ENCODE measurements at places on chromosomes 7 and 10. TPM values are rescaled to one million over a fixed set of nuclear protein-coding genes. Genes with fewer than 3 reads are reported as not detected.

DNA sequence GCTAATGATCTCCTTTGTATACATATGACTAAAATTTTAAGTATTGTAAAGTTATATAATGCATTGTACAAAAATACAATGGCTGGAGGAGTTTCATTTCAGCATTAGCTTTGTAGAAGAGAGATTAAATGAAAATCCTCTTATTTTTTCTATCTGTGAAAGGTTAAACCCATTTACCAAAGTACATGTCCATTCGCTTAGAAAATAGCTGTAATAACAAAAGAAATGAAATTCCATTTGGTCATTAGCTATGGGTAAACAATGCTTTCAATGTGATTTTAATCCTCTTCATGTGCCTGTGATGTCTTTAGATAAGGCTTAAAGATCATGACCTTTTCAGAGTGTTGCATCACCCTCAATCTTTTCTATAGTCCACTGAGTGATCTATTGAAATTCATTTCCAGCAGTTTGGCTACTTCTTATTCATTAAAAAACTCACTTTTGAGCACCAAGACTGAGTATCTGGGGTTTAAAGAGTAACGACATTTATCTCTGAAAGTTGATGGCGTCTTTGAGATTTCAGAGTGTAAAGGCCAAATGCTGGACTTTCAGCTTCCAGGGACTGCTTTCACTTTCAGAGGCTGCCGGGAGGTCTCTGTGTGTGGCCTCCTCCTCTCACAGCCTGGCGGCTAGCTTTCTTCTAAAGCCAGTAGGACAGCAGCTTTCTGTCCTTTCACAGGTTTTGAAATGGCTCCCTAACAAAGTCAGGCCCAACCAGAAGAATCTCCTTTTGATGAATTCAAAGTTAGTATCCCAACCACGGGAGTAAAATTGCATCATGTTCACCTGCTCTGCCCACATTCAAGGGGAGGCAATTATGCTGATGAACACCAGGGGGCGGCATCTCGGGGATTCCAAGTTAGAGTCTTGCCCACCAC, 701.4 kb upstream of the COBL start:
- no peak for DNase-seq

DNA sequence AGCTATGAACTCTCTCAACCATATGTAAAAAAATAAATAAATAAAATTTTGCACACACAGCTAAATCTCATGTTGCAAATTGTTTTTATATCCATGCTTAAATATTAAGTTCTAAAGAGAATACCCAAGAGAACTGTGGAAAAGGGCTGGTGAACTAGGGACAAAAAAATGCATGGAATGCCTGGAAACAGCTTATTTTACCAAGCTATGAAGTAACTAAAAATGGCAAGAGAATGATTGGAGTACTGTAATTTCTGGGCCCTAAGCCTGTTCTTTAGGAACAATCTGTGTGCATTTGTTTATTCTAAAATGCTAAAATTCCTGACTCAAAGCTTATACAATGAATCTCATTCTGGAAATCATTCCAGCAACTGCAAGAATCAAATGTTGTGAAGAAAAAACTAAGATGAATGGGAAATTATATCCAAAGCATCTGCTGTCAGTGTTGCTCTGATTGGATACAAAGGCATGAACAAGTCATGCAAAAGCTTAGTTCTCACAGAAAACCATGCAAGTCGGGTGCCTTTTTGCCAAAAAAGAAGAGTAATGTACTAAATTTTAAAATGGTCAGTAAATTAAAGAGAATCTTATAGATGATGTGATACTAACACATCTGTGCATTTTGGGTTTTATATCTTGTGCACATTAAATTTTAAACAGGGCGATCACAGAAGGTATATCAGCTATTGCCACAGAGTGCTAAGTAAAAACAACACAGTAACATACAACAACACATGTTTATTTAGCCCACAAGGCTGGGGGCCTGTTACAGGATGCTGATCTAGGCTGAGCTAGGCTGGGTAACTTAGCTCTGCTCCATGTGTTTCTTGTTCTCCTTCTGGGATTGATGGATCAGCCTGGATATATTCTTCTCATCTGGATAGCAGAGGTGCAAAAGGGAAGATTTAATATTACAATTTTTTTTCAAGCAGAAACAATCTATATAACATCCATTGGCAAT, 453.5 kb upstream of the SEMA3A start:
- peak; percentile 96 for DNase-seq

DNA sequence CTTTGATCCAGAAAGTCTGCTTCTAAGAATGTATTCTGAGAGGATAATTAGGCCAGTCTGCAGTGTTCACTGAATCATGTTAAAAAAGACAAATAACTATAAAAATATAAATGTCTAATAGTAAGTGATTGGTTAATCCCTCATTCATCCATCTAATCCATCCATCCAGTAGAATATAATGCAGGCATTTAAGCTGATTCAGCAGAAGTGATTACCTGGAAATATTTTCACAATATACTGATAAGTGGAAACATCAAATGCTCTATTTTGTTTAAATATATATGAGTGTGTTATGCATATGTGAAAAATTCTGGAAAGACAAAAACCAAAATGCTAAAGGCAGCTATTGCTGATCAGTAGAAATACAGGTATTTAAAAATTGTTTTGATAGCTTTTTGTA, 152.6 kb downstream of the REEP3 start:
- DNase-seq = no peak

- peak; percentile 89 for DNase-seq
Observed at GRCh38 chr10:122062831-122063674, 74.1 kb downstream of the TACC2 start.

DNA sequence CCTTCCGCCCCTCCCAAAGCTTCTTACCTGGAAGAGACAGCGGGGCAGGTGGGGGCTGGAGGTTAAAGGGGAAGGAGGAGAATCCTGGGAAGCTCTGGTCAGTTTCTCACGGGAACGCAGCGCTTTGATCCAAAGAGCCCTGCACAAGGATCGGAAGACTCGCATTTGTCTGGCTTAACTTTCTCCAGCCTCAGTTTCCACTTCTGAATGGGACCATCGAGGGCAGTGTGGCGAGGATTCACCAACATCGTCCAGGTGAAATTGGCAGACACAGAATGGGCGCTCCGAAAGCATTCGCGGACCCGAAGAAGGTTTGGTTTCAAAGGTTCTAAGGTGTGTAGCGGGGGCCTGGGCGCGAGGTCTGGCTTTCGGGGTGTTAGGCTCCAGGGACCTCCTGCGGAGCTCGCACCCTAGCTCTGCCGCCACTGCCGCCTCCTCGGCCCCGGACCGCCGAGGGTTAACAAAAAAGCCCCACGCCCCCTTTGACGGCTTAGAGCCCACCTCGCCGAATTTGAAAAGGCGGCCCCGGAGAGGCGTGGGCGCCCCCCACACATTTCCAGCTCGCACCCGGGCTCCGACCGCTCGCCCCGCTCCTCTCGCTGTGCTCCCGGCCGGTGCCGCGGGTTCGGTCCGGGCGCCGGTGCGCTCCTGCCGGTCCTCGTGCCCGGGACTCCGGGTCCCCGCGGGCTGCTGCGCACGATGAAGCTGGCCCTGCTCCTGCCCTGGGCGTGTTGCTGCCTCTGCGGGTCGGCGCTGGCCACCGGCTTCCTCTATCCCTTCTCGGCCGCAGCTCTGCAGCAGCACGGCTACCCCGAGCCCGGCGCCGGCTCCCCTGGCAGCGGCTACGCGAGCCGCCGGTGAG, at the start of gene COL26A1:
Gene COL26A1, plus strand, starts transcription at position 542 of the 862 bp plus-strand sequence. Its CDS starts 158 bp downstream, at position 700.
- no peak for DNase-seq

GRCh38 chr7:42448901-42449300, 211.9 kb upstream of the GLI3 start:
- peak; percentile 13 for DNase-seq

GRCh38 chr10:119165171-119166117, at the start of gene SFXN4:
Gene SFXN4, minus strand, starts transcription at chr10:119165714. Its CDS starts 67 bp downstream, at chr10:119165647.
- peak; percentile 33 for DNase-seq

- DNase-seq = no peak
Observed at GRCh38 chr10:132655735-132656134, 118.1 kb downstream of the INPP5A start.

DNA sequence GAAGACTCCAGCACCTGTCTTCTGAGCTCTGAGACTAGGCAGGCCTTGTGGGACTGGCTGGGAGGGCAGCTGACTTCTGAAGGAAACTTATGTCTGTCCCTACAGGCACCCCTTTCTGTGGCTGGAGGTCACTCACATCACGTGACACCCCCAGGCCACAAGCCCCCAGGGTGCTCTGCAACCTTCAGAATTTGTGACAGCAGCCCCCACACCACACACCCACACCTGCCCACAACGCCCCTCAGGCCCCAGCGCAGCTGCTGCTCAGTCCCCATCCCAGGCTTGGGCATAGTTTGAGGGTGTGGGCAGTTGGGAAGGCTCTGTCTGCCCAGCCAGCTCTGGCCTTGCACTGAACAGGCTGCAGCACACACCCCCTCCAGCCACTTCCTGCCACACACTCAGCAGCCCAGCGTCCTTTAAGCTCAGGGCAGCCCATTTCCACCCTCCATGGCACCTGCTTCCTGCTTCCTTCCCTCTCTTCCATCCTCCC, 80.0 kb upstream of the UNC5B start:
- DNase-seq = no peak

DNA sequence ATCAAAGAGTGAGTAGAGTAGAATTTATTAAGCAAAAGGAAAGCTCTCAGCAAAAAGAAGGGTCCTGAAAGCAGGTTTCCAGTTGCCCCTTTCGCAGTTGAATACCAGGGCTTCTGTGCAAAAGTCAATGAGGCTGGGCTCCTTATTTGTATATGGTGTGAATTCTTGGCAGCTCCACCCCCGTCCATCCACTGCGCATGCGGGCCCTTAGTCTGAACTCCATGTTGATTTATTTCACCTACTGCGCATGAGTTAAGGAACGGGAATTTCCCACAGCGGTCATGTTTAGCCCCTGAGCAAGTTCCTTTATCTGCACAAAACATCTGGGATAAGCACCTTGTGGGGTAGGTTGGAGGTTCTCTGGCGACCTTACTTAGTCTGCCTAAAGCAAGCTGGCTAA, 325.6 kb downstream of the ZWINT start:
- DNase-seq = no peak

- DNase-seq = peak; percentile 34
Observed at GRCh38 chr7:105245398-105246114, 143.2 kb downstream of the SRPK2 start.

- no peak for DNase-seq
Observed at GRCh38 chr10:28983799-28984198, 305.1 kb upstream of the LYZL1 start.

DNA sequence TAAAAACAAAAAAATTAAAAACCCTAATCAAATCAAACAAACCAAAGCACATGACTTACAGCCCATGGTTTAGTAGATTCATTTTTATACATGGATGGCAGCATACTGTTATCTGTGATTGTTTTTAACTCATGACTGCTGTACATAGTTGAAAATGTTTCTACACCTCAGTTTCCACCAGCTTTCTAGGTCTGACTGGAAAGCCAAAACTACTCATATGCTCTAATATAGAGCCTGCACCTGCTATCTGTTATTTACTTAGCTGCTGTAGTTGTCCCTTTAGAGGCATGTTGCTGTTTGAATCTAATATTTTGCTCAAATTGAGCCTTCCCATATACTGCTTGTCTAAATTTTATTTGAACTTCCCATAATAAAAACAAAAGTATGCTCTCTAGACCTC, 289.9 kb upstream of the LRRN3 start:
- DNase-seq = no peak

DNA sequence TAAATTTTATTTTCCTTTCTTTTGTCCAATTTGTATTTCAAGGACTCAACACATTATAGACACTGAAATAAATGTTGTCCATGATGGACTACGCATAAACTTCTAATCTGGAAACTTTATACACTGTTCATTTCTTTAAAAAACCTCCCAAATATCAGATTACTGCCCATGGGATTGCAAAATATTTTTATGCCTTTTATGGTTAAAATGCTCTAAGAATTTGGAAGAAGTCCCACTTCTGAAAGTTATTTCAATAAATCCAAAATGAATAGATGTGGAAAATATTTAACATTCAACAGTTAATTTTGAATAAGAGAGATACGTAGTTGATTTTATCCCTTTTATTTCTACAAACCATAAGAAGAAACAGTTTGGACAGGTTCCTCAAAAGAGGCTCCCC, 46.1 kb downstream of the CABCOCO1 start:
- DNase-seq = peak; percentile 16

- no peak for DNase-seq
Observed at GRCh38 chr10:91210014-91210413, 10.4 kb upstream of the PCGF5 start.

GRCh38 chr10:42367532-42368230, 270.7 kb downstream of the ZNF33B start:
- DNase-seq = peak; percentile 95

GRCh38 chr7:155864271-155864985, 52.2 kb upstream of the SHH start:
- no peak for DNase-seq

- no peak for DNase-seq
Observed at GRCh38 chr10:125538947-125539731, 143.8 kb downstream of the TEX36 start.

DNA sequence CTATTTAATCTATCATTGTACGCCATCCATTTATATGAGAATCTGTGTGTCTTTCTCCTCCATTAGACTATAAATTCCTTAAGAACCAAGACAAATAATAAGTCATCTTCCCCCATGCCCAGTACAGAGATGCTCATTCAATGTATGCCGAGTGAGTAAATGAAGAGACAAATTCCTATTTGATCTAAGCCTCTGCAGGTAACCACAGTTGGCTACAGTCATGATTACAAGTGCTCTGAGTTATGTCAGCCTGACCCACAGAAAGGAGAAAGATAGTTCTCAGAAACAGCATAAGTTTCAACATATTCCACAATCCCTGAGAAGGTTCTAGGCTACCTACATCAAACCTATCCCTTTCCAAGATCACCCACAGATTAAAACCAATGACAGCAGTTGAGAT, 46.1 kb downstream of the MPP7 start:
- no peak for DNase-seq

- no peak for DNase-seq
Observed at GRCh38 chr10:78508955-78509748, 475.5 kb downstream of the RPS24 start.

DNA sequence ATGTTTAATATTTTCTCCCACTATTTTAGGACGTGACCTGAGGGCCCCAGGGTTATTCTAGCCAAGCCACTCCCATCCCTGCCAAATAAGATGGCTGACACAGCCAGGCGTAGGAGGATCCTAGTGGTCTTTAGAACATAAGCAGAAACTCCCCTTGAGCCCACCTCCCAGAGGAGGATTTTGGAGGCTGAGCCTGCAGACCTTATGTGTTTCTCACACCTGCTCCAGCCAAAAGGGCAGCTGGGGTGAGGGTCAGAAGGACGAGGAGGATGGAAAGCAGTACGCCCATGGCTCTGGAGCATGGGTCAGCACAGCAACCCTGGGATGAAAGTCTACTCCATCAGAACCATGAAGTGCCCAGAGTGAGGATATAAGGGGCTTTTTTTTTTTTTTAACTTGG, 39.9 kb downstream of the PDLIM1 start:
- no peak for DNase-seq

The MYH16 gene
- total RNA-seq = not detected

The CALML5 gene
- not detected for total RNA-seq

The PDE1C gene
- total RNA-seq = 187 TPM

The HEPACAM2 gene
- total RNA-seq = not detected

The TUBB8 gene
- not detected for total RNA-seq

The STEAP1 gene
- total RNA-seq = 83.4 TPM

The AGFG2 gene
- total RNA-seq = 19.3 TPM

The DIP2C gene
- total RNA-seq = 16.1 TPM

The SLC26A3 gene
- not detected for total RNA-seq
